HepG2 (cell line): ENCODE measurements at places on chromosomes 4 and X.

DNA sequence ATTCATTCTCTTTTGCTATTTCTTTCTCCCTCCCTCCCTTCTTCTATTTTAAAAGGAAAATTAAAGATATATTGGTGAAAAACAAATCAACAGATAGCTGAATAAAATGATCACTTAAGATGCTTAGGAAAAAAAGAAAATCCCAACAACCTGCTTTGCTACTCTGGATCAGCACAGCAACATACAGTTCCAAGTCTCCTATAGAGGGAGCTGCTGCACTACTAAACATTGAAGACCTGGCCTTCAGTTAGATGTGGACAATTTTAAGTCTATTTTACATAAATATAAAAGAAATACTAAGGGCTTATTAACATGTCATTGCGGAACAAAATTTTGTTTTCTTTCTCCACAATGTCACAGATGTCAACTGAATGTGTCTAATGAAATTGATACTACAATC is 226.4 kb downstream of the MAGEB5 start:
- DNase-seq, result no peak
- H3K36me3 ChIP-seq, result no peaks in the 10 kb centered on the region
- H3K4me1 ChIP-seq, result no peaks in the 10 kb centered on the region

- H3K36me3 ChIP-seq, result no peaks in the 10 kb centered on the region
- H3K4me1 ChIP-seq, result no peaks in the 10 kb centered on the region
- no peaks in the 10 kb centered on the region; the same call in 1 of the 2 replicates for H3K27me3 ChIP-seq
- H3K4me3 ChIP-seq, result no peak overlapping the region
These were observed 37.9 kb upstream of the OTUD4 start for GRCh38 chr4:145218251-145218650.

DNA sequence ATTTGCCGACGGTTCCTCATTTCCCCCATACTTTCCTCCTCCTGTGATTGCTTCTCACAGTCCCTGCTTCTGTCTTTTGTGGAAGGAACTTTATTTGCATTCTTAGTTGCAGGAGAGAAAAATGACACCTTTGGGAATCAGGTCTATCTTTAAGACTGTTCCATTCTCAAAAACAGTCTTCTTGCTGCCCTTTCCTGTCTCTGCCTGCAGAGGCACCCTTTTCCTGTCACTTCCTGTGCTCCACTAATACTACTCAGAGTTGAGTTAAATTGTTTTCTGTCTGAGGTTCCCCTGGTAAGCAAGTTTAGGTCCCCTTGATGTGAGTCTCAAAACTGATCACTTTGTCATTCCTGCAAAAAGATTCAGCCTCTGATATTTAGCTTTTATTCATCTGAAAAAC is 208.8 kb upstream of the CLNK start:
- H3K4me3 ChIP-seq, result no peak overlapping the region
- H3K27me3 ChIP-seq, result no peaks in the 10 kb centered on the region
- H3K27ac ChIP-seq, result no peak overlapping the region
- no peak for DNase-seq
- no peaks in the 10 kb centered on the region for H3K36me3 ChIP-seq
- no peaks in the 10 kb centered on the region for H3K4me1 ChIP-seq

- H3K27ac ChIP-seq, result no peak overlapping the region
- H3K36me3 ChIP-seq, result peaks cover 29% of the 10 kb centered on the region; the same call in 2 of the 3 replicates
- DNase-seq, result no peak
- no peak overlapping the region for H3K4me3 ChIP-seq
- no peaks in the 10 kb centered on the region; the same call in 2 of the 3 replicates for H3K27me3 ChIP-seq
- H3K4me1 ChIP-seq, result peaks cover 22% of the 10 kb centered on the region
These were observed 5.6 kb downstream of the KIAA0232 start for GRCh38 chr4:6788123-6788522.

DNA sequence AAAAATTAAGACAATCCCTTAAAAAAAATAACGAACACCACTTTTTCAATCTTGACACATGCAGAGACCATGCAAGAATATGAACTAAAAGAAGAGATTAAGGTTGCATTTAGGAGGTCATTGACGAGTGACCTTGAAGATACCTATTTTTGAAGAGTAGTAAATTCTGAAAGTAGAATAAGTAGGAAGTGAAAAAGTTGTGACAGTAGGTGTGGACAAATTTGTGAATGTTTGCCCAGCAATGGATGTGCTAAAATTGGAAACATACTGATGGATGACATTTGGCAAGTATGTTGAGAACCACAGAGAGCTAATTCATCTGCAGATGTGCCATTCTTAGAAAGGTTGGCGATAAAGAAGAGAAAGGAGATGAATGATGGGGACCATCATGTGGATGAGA is 213.7 kb upstream of the VCX3A start:
- H3K27me3 ChIP-seq, result no peaks in the 10 kb centered on the region
- no peak overlapping the region for H3K27ac ChIP-seq
- DNase-seq, result no peak
- H3K4me1 ChIP-seq, result no peaks in the 10 kb centered on the region
- no peak overlapping the region for H3K4me3 ChIP-seq
- no peaks in the 10 kb centered on the region for H3K36me3 ChIP-seq

GRCh38 chr4:182351485-182351884 is 108.3 kb downstream of the TENM3 start:
- no peak overlapping the region for H3K27ac ChIP-seq
- H3K4me1 ChIP-seq, result no peaks in the 10 kb centered on the region
- no peaks in the 10 kb centered on the region for H3K36me3 ChIP-seq
- DNase-seq, result no peak
- no peaks in the 10 kb centered on the region for H3K27me3 ChIP-seq
- no peak overlapping the region for H3K4me3 ChIP-seq
